Activated CD4-positive, alpha-beta T cell treated with anti-CD3 and anti-CD28 coated beads, Interleukin-2, Interleukin-4, amounts not matched to agents 100 ng/mL and 50 ng/mL, durations not matched to agents 16 hours and 8 hours (primary cell): ENCODE measurements at places on chromosomes 5 and 9.

DNA sequence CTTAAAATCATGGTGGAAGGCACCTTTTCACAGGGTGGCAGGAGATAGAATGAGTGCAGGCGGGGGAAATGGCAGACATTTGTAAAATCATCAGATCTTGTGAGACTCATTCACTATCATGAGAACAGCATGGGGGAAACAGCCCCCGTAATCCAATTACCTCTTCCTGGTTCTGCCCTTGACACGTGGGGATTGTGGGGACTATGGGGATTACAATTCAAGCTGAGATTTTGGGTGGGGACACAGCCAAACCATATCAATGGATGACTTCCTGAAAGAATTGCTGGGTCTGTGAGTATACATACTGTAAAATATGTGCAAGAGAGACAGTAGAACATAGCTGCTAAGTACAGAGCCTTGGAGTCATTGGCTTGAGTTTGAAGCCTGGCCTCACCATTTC lies 47.0 kb downstream of the KIAA1958 start:
- no peak for DNase-seq

DNA sequence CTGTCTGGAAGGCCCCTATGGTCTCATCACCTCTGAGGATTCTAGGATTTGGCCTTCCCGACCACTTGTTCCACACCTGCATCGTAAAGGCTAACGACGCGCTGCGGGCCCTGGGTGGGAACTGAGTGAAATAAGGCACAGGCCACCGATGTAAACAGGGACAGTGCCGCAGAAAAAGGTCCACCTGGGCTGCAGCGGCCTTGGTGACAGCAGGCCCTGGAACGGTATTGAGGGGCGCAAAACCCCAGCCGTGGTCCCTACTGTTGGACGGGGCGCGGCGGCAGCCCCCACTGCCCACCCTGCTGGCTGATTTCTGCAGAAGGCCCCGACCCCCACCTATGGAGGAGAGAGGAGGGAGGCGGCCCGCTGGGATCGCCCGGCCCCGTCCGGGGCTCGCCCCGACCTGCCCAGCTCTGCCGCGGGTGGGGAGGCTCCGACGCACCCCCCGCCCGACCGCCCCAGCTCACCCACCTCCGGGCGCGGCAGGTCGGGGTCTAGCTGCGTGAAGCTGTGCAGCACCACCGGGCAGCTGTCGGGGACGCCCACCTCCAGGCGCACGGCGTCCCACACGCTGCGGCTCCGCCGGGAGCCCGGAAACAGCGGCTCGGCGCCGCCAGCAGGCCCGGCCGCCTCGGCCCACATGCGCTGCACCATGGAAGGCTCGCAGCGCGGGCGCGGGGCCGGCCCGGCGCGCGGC lies 391 bp downstream of the RALGDS start:
- no peak for DNase-seq

- no peak for DNase-seq
These were observed 98.2 kb downstream of the CEMIP2 start for GRCh38 chr9:71670121-71670520.

GRCh38 chr9:132147331-132147730 lies 14.5 kb upstream of the NTNG2 start:
- peak; percentile 45 for DNase-seq

- no peak for DNase-seq
These were observed 94.2 kb upstream of the IFNK start for GRCh38 chr9:27429917-27430316.

GRCh38 chr5:133314086-133314485 lies 262.3 kb downstream of the HSPA4 start:
- no peak for DNase-seq
